ENCODE measurements at places on chromosomes 7 and 10.

GRCh38 chr7:28862595-28863272 lies 95.4 kb downstream of the TRIL start:
- no peak for DNase-seq

GRCh38 chr10:110421512-110422138 lies 76.1 kb upstream of the DUSP5 start:
- no peak for DNase-seq

- peak; percentile 50 for DNase-seq
These were observed 10.6 kb downstream of the DBF4 start for GRCh38 chr7:87886875-87887274.

- peak; percentile 50 for DNase-seq
These were observed 28.6 kb downstream of the RPS24 start for GRCh38 chr10:78062296-78062695.

DNA sequence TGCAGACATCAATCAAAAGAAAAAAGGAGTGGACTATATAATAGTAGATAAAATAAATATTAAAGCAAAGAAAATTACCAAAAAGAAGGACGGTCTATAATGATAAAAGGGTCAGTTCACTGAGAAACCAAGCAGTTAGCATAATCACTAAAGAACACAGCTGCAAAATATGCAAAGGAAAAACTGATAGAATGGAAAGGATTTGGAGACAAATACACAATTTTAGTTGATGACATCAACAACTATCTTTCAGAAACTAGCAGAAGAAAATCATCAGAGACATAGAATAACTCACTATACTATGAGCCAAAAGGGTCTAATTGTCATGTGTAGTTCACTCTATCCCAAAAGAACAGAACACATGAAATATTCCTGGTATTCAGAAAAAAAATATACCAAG lies 316.4 kb upstream of the IGFBP3 start:
- no peak for DNase-seq

- DNase-seq = no peak
These were observed 96.9 kb downstream of the TRIM24 start for GRCh38 chr7:138556771-138557484.

DNA sequence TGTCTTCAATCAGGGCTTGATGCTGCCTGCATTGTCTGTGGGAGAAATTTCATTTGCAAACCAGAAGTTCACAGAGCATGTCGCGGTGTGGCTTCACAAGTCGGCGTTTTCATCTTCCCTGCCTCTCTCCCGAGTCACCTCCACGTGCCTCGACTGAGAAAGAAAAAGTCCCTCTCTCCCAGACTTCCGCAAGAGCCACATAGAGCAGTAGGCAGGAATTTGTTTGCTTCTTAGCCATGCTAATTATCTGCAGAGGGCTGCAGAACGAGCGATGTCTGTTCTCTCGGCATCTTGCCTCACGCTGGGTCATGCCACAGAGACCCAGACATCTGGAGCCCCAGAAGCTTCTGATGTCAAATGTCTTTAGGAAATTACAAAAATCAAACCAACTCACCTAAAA lies 272.2 kb downstream of the TCF7L2 start:
- DNase-seq = no peak

- no peak for DNase-seq
These were observed 2.6 kb upstream of the PCBD1 start for GRCh38 chr10:70890917-70891431.

- DNase-seq = no peak
These were observed 96.5 kb downstream of the CAMK1D start for GRCh38 chr10:12445701-12446334.

DNA sequence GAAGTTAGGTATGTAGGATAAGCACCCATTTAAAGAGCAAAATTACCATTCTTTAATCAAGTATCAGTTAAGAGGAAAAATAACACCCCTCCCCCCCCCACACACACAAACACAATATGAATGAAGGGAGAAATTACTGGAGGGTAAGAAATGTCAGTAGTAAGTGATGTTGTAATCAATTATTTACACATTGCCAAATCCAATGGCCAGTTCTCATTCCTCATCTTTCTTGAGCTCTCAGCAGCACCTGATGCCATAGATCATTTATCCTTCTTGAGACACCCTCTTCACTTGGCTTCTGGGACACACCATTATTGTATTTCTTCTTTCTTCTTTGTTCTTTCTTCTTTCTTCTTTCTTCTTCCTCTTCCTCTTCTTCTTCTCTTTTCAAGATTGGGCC lies 33.7 kb upstream of the FAM3C start:
- DNase-seq = no peak

DNA sequence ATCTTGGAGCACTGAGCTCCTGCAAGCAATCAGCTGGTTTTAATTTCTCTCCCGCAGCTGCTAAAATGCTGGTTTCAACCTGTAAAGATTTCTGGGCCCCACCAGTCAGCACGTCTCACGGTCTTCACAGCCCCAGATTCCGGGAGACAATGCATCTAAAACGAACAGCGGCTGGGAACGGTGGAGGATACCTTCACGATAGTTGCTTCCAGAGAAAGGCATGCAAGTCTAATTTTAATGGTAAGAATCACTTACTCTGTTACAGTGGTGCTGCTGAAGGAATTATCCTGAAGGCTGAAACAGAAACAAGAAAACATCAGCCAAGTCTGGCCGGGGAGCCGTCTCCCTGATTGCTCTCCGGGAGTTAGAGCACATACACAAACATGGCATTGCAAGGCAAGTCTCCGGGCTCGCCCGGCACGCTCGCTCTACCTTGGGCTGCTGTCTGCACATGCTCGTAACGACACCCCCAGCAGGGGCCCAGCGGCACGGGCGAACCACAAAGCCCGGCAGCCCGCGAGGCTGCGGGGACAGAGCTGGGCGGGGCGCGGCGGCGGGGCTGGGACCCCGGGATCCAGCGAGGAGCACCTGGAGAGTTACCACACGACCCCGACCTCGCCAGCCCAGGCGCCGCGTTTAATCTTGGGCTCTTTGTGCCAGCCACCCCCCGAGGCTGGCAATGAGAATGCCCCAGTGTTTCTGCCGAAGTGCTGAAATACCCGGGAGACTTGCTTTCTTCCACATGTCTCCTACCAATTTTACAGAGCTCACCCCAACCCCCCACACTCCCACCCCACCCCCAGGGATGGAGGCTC lies at the start of gene FAM13C:
Gene FAM13C (minus strand): TSS at position 406 of the 815 bp plus-strand sequence. CDS start 89 bp downstream, at position 317.
- no peak for DNase-seq

DNA sequence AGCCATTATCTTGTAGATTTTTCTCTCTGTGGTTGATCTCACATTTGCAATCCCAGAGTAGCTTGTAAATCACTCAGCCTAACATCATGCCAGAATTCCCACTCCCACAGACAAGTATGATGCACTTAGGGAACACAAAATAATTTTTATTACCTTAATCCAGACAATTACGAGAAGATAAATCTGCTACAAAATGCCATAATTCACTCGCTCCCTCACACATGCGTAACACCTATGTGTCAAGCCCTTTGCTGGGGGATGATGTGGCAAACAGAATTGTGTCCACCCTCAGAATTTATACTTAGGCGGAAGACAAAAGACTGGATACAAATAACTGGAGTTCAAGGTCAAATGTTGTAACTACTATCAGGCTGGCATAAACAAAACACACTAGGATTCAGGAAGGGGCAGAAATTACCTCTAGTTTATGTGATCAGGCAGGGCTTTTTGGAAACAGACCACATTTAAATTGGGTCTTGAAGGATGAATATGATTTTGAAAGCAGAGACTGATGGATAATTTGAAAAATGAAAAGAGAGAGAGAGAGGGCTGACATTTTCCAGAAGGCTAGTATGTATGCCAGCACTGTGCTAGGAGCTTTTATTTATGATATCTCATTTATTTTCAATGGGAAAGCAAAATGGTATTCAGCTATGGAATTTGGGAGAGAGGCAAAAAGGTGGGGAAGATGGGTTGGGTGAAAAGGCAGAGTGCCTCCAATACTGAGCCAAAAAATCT lies 69.8 kb downstream of the DOCK4 start:
- no peak for DNase-seq

DNA sequence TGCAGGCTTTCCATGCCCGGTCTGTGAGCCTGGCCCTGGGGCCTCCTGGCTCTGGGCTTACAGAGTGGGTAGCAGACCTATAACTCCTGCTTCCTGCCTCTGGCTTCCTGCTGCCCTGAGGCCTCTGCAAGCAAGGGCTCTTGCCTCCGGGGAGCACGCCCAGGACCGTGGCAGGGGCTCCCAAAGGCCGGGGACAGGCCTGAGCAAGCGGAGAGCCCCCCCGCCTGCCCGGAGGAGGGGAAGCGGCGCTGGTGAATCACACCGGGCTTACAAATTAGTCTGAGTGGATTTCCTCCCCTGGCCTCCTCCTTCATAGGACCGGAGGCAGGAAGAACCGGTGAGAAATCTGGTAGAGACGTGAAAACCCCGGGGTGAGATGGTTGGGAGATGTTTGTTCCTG lies 1.5 kb upstream of the MYL10 start:
- DNase-seq = no peak

DNA sequence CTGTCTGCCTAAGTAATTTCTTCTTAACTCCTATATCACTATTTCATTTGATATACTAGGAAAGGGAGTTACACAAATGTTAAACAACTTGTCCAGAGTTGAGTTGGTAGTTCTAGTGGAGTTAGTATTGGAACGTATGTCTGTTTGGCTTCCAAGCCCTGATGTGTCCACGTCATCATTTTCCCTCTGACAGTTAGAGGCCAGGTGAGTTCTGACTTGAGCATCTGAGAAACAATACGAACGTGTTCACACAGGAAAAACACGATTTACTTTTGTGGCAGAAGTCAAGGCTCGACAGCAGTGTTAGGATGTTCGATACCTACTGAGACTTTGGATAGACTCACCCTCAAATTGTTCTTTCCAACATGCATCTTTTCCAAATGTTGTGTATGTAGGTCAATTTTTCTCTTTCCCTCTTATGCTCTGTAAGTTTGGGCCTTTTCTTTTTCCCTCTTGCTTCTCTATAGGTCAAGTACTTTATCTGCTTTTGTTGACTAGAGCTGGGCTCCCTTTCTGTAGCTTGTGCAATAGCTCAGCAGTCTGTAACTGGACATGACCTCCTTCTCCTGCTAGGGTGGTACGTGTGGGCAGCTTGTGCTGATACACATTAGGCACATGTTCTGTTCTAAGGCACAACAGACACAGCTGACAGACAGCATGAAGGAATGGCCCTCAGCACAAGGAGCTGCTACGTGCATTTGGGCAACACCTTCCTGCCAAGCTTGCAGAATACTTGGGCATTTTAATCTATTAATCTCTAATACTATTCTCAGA lies 222.9 kb downstream of the PTEN start:
- no peak for DNase-seq

GRCh38 chr7:140552240-140552679 lies 73.0 kb upstream of the MKRN1 start:
- DNase-seq = no peak

- DNase-seq = no peak
These were observed 17.8 kb upstream of the CCNJ start for GRCh38 chr10:96025566-96025965.

GRCh38 chr7:139427029-139427420 lies 56.4 kb downstream of the KLRG2 start:
- no peak for DNase-seq

GRCh38 chr7:23454881-23455526 lies 15.3 kb downstream of the IGF2BP3 start:
- DNase-seq = no peak

GRCh38 chr10:101752241-101752640 lies 23.7 kb downstream of the FGF8 start:
- DNase-seq = no peak

DNA sequence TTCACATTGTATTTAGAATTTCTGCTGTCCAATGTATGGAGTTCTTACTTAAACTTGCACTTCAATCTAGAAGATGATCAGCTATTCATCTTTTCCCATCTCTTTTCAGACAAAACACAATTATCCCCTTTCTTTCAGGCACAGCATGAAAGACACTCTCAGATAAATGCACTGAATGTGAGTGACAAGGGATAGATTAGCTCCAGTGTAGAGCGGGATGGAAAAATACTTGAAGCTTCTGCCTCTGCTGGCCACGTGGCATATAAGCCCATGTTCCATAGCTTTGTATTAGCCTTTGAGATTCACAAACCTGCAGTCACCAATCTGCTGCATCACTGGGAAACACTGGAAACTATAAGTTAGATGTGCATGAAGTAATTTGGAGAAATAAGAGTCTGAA lies 162.2 kb upstream of the FAM3C start:
- DNase-seq = no peak

GRCh38 chr10:77125231-77125630 lies 512.4 kb downstream of the KCNMA1 start:
- no peak for DNase-seq

- DNase-seq = no peak
These were observed 4.7 kb downstream of the CRCP start for GRCh38 chr7:66119245-66119850.

DNA sequence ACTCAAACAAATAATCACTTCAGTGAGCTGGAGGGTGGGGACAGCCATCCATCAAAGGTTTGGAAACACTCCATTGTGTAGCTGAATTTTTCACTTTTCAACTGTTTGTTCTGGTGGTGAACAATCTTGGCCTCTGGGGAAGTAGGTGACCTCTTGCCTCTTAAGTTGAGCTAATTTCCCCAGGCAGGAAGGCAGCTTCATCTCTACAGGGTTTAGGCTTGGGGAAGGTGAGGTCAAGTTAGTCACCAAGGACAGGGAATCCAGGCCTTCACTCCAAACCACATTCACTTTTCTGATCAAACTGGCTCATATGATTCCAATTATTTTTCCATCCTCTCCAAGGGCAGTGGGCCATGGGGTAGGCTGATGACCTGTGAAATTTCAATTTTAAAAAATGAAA lies 138.3 kb upstream of the HABP2 start:
- no peak for DNase-seq

All from immature natural killer cell (primary cell).